Stimulated activated CD8-positive, alpha-beta memory T cell treated with anti-CD3 and anti-CD28 coated beads, Interleukin-12 subunit alpha, Interleukin-12 subunit beta, amount 100 ng/mL, for 4 hours (primary cell): ENCODE measurements at places on chromosomes 7 and 10.

- DNase-seq = no peak
Measured at GRCh38 chr7:39399986-39400385, 166.2 kb upstream of the YAE1 start.

DNA sequence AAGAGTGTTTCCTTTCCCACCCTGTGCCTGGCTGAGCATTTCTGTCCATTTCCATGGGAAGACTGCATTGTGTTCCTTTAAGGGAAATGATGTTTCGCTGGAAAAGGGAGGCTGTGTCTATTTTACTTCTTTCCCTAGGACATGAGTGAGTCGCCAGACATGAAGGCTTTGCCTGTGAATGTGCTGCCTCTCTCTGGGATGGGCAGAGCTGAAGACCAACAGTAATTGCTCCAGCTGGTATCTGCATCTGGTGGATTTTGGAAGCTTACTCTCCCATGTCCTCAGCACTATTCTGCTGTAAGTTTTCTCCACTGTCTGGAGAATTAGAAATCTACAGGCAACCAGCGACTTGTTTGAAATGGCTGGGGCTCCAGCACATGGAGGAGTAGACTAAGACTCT is 264.6 kb upstream of the BMPER start:
- no peak for DNase-seq

DNA sequence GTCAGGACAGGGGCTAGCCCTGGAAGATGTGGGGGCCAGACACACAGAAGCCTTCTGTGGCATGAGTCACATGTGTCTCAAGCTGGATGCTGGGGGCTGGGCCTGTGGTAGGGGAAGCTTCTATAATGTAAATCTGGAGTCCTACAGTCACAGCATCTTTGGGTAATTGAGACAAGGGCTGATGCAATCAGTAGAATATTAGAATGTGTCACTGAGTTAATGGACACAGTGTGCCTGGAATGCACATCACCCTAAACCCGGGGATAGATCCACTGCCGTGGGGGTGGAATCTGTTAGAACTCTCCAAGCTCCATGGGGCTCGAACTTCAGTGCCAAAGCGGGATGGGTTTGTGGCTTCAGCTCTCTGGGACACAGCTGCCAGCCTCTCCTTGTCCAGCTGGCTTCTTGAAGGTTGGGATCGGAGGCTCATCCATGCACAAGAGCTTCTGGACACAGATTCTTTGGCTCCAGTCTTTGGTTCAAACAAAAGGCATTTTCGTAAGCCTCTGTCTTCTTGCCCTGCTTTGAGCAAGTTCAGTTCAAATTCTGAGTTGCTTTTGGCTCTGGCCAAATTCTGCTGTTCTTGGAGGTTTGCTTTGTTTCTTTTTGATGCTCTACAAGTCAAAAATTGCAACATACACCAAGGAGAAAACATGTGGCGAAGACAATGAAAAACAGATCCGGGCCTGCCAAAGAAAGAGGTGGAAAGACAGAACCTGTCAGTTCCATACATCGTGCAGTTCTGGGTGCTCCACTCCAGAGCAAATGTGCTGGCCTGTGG is 194.8 kb upstream of the ZNF32 start:
- DNase-seq = no peak

DNA sequence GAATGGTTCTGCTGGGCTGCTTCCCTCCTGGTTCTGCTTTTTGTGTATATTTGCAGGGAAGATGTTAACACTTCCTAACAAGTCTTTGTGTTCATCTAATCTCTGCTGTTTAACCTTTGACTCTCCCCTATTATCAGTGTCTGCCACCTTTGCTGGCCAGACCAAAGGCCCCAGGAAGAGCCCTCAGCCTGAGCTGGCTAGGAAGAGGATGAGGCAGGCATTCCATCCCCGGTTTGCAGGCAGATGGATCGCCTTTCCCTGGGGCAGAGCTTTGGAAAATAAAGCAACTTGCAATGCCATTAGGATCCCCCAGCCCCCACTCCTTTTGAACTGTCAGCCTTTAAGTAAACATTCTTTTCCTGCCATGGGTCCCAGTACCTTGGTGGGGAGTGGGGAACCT is 19.0 kb downstream of the DPCD start:
- no peak for DNase-seq

DNA sequence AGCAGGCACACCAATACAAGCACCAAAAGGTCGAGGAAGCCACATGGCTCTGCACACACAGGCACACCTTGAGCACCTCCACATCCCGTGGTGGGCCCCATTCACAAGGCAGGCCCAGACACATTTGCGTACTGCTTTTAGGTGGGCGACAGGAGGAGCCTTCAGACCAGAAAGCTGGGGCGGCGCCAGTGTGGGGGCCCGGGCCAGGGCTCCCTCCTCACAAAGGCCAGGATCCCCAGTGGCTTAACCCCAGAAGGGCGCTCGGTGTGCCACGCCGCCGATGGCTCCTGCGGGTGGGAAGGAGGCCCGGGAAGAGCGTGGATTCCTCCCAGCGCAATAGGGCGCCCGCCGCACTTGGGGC is 2.8 kb upstream of the SMARCD3 start:
- no peak for DNase-seq
